ENCODE measurements at places on chromosomes 7 and 10.

DNA sequence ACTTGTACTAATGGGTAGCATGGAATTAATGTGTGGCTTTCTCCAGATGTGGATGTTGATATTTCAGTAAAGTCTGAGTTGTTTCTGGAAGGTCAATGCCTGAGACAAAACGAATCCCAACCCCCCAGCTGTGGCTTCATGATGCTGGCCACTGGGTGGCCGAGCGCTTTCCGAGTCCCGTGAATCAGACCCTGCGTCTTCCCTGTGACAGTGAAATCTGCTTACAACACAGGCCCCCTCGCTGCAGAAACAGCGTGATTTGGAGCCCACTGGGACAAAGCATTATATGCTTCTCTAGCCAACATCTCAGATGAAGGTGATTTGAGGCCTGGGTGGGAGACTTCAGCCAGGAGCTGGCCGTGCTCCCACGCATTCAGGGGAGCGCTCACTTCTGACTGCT, 124.7 kb downstream of the WDR37 start:
- DNase-seq: no peak

- no peak for DNase-seq
Observed at GRCh38 chr10:3911713-3912442, 126.9 kb upstream of the KLF6 start.

- no peak for DNase-seq
Observed at GRCh38 chr10:79244841-79245504, 102.3 kb upstream of the PPIF start.

DNA sequence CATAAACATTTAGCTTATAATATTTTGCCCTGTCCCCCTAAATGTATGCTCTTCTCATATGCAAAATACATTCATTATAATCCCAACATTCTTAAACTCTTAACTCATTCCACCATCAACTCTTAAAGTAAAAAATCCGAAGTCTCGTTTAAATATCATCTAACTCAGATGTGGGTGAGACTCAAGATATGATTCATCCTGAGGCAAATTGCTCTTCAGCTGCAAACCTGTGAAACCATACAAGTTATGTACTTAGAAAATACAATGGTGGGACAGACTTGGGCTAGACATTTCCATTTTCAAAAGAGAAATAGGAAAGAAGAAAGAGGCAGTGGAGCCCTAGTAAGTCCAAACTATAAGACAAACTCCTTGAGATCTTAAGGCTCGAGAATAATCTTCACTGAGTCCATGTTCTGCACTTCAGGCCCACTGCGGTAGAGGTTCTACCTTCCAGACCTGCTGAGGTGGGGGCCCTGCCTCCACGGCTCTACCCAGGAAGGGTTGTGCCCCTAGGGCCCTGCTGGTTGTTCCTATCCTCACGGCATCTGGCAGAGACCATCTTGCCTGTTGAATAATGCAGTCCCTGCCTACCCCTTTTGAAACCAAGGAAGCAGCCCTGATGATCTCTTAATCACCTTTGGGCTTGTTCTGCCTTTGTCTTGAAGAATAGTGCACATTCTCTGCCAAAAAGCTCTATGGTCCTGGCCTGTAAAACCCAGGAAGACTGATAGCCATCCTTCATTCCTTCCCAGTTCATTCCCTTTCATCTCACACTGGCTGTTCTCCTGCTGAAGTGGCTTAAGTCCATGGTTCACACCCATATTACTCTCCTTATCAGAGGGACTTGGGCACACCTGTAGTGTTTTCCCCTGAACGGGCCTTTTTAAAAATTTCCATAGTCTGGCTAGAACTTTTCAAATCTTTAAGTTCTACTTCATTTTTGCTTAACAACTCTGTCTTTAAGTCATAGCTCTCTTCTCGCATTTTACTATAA, 37.3 kb downstream of the INPP5F start:
- DNase-seq: no peak

DNA sequence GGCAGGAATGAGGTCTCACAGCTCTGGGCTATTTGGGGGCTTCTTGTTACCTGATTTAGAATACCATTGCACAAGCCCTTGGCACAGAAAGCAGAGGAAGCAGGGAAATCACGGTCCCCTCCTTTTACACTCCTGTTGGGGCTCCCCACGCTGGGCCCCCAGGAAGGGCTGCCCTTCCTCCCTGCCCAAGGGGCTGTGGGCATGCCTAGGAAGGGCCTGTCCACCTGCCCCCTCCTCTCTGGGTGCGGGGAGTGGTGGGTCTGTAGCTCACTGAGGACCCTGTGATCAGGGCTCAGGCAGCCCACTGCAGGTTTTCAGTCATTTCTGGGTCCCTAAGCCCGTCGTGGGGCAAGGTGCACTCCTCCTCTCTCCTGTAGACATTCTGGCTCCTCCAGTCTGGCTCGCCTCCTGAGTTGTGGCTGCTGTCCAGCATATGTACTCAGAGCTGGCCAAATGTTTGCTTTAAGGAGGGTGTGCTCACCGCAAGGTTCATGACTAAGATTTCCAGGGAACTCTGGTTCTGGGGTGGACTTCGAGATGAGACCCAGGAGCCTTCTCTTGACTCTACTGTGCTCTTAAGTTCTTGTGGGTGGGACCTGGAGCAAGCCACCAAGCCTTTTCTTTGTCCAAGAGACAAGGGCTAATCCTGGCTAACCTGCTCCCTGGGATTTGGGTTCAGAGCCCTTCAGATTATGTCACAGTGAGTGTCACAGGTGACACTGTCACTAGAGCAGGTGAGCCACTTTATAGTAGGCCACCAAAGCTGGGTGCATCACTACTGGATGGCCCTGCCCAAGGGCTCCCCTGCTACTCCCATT, 56.0 kb downstream of the TACR2 start:
- DNase-seq: no peak

GRCh38 chr10:120456626-120457430, at the start of gene PLPP4:
PLPP4 (plus strand) TSS chr10:120457227; CDS start chr10:120457306, 79 bp downstream.
- DNase-seq: no peak

DNA sequence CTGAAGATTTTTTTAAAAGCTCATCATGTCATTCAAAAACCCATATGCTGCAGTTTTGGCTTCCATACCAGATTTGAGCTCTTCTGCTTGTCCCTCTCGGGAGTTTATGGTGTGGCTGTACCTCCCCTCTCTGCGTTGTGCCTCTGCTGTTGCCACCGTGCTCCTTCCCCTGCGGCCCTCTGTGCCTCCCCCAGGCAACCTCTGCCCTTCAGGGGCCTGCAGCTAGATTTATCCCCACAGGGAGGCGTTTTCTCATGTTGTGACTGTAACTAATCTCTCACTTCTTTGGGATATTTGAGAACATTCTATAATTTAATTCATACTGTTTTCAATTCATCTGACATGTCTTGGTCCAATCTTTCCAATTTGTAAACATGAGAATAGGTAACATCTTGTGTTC, 52.7 kb downstream of the TASOR2 start:
- no peak for DNase-seq

GRCh38 chr10:71396711-71397295, at the start of gene CDH23:
CDH23 (plus strand) TSS chr10:71396920; CDS start chr10:71439832, 42,912 bp downstream.
- DNase-seq: no peak

GRCh38 chr7:31748084-31748483, 61.1 kb downstream of the PPP1R17 start:
- no peak for DNase-seq

DNA sequence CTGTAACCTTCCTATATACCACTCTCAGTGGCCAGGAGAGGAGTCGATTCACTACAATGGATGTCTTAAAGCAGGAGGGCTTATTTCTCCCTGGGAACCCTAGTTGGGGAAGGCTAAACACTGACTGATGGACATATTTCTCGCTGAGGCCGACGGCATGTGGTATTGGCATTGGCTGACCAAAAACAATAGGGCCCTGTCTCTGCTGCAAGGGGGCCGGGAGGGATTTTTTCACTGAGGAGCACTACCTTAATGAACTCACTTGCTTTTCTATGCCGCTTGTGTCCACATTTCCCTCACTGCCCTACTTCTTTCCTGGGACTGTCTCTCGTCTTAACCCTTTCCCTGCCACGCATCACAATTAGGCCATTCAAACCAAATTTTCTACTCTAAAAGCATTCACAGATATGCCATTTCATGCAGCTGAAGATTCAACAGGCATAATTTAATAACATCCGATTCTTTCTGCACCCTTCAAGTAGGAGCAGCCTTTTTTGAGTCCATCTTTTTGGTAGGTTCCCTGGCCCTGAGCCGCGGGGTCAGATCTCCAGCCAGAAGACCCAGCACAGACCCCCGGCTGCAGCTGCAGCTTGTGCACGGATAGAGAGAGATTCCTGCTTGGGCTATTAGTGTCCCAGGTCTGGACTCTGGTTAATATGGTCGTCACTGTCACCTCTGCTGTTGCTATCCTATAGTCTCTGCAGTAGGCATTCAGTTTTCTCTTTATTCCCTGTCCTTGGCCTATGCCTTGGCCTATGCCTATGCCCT, 118.7 kb downstream of the HIPK2 start:
- DNase-seq: no peak

DNA sequence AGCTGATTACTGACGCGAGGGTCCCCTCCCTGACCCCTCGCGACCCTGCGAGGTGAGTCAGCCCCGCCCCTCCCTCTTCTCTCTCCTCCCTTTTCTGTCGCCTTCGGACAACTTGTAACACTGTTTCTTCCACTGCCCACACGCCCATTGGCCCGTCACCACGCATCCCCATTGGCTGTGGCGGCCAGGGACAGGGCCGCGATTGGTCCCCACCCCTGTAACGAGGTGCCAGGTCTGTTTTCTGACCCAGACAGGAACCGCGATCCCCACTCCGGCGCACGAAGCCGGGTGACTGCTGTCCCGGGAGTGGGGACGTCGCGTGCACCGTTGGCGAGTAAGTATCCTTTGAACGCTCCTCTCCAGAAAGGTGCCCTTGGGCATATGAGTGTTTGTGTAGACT, at the start of gene STRA8:
Gene STRA8 (plus strand): TSS at position 269 of the 400 bp plus-strand sequence. CDS start 6,687 bp downstream, outside the sequence.
- DNase-seq: no peak

- no peak for DNase-seq
Observed at GRCh38 chr7:451255-452225, 68.1 kb downstream of the PDGFA start.

- DNase-seq: no peak
Observed at GRCh38 chr10:34031400-34031799, 696.9 kb upstream of the NRP1 start.

DNA sequence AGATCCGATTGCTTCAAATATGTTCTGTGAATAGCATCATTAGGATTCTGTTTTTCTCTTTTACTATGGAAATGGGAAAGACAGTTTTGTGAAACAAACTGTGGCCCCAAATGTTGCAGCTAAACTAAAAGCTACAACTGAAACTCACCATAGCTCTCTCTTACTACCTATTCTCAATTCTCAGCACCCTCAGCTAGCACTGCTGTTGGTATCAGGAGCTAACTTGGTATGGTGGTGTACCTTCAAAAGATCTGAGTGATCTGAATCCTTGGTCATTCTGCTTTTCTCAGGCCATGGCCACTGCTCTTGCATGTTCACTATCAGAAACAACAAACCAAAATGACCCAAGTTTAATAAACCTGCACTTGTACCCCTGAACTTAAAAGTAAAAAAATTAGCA, 1208.0 kb downstream of the SORCS1 start:
- no peak for DNase-seq

GRCh38 chr7:133795068-133795665, 332.0 kb upstream of the LRGUK start:
- no peak for DNase-seq

- DNase-seq: no peak
Observed at GRCh38 chr10:94524146-94524545, 21.4 kb upstream of the HELLS start.

GRCh38 chr7:29955799-29956486, 33.7 kb downstream of the SCRN1 start:
- no peak for DNase-seq

GRCh38 chr7:144584726-144585125, 181.2 kb upstream of the NOBOX start:
- DNase-seq: no peak

DNA sequence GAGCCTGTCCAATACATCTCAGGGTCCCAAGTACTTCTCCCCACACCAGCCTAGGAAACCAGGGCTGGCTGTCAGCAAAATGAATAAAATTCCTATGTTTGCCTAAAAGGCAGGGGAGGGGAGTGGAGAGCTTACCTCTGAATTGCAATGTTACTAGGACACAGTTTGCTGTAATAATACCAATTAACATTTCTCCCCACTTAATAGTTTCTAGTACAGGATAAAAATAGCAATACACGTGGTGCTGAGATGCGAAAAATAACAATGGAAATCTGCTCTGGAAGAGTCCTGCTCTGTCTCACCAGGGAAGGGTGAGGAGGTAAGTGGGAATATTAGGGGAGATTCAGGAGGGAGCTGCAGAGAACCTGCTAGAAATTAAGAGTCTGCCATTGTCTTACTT, 112.3 kb downstream of the PLXNA4 start:
- no peak for DNase-seq

DNA sequence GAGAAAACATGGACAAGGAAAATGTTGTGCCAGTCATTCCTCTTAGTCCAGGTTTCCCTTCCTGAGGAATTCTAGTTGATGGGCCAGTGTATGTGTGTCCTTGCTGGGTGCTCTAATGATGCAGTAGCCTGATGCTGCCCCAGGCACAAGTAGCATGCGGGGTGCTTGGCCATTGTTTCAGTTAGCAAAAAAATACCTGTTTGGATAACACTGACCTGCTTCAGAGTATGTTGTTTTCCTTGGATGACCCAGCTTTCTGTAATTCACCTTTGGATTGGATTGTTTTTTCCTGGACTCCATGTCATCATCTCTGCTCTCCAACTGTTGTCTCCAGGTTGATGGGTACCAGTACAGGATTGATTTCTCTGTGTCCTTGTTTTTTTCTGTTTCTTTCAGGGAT, 169.2 kb downstream of the SND1 start:
- no peak for DNase-seq

- no peak for DNase-seq
Observed at GRCh38 chr10:52332815-52333214, 18.7 kb downstream of the DKK1 start.

GRCh38 chr10:71263376-71263775, 51.0 kb downstream of the UNC5B start:
- DNase-seq: no peak

DNA sequence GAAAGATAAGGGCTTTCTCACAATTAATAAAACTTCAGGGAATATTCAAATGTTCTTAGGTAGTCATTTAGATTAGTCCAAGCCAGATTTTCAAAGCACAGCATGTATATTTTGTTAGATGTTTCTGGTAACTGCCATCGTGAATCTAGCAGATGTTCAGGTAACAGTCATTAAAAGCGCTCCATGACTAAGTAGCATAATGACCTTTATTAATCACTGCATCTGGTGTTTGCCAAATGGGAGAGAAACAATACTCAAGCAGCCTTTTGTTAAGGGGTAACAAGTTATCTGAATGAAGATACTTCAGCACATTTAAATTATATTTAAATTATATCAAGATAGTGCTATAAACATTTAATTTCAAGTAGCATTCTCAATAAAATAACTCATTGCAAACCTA, 47.5 kb downstream of the USP6NL start:
- DNase-seq: no peak

DNA sequence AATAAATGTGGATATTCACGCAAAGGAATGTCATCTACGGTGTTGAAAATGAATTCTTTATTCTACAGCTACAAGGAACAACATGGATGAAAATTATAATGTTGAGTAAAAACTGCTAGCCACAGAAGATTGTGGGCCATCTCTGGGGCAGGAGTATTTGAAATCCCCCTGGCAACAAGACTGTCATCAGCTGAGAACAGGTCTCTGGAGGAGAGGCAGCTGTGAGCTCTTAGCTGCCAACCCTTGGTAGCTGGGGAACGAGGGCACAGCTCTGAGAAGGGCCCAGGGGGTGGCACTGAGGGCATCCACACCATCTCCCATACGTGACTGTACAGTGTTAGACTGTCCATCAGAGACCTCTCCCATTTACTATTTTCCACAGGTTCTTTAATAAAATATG, 340.1 kb upstream of the MGMT start:
- no peak for DNase-seq

Data from stimulated activated CD4-positive, alpha-beta T cell treated with anti-CD3 and anti-CD28 coated beads, Interleukin-15, amount 100 ng/mL, for 1 hour (primary cell).